Bone marrow (tissue), 2 donors: ENCODE measurements at places on chromosomes 2 and 18.

DNA sequence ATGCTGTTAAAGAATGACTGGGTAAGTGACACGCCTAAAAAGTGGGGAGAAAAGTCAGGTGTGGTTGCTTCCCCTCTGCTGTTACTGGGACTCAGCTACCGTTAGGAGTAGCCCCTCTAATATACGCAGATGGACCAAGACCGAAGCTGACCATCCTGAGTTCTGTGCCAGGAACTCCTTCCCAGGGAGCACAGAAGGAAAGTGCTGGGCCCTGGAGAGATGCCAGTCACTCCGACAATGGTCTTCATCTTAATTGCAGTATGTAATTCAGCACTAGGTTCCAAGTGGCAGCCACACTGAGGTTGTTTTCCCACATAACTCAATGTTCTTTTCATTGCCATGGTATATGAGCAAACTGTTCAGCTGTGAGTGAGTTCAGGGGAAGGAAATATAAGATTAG is 19.6 kb upstream of the TMEM200C start:
- DNase-seq = no peak

- DNase-seq = no peak
Observed at GRCh38 chr2:161067846-161068350, 92.3 kb upstream of the TANK start.

- no peak for DNase-seq
Observed at GRCh38 chr2:163182764-163183354, 344.3 kb upstream of the KCNH7 start.

DNA sequence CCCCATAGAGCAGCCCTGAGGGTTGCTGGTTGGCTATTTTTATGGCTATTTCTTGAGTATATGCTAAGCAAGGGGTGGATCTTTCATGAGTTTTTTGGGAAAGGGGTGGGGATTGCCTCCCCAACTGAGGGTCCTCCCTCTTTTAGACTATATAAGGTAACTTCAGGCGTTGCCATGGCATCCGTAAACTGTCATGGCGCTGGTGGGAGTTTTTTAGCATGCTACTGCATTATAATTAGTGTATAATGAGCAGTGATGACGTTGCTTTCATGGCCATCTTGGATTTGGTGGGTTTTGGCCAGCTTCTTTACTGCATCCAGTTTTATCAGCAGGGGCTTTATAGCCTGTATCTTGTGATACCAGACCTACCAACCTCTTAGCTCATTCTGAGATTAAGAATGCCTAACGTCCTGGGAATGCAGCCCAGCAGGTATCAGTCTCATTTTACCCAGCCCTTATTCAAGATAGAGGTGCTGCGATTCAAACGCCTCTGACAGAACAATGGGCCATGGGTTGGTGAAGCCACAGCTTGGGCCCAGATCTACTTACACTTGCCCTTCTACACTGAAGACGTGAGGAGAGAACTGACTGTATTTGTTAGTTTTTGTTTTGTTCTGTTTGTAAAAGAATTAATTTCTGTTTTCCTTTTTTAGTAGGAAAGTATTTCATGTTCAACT is 53.8 kb upstream of the TMEM163 start:
- no peak for DNase-seq

GRCh38 chr2:226398580-226398979 is 401.0 kb downstream of the IRS1 start:
- DNase-seq = no peak

- peak; percentile 69 for DNase-seq
Observed at GRCh38 chr2:100588071-100588786, 25.4 kb downstream of the PDCL3 start.

DNA sequence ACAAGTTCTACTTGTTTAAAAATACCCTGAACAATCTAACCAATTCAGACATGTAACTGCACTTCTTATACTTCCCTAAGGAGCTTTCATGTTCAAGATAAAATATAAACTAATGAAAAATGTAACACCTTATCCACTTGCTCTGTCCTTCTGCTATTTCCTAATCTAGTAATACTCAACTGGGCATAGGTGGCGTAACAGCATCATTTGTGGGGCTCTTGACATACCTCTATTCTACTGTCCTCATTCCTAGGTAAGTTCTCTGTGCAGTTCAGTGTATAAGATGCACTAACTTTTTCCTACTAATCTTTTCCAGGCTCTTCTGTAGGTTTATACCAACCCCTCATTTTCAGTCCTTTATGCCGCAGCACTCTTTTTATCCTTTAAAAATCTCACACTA is 36.7 kb downstream of the PRKD3 start:
- DNase-seq = peak; percentile 10

GRCh38 chr2:19124135-19124534 is 234.3 kb downstream of the OSR1 start:
- no peak for DNase-seq

DNA sequence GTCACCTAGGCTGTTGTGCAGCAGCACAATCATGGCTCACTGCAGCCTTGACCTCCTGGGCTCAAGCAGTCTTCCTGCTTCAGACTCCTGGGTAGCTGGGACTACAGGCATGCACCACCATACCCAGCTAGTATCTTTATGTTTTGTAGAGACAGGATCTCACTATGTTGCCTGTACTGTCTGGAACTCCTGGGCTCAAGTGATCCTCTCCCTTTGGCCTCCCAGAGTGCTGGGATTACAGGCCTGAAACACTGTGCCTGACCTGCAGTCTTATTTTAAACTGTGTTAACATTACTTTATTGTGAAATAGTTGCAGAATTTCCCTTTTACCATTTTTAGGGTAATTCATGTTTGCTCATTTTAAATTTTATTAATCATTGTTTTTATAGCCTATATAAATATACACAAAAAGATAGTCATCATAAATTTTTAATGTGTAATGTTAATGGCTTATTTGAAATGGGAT is 24.6 kb downstream of the EML4 start:
- no peak for DNase-seq

- peak; percentile 57 for DNase-seq
Observed at GRCh38 chr2:138689705-138690104, 90.5 kb downstream of the NXPH2 start.

- DNase-seq = no peak
Observed at GRCh38 chr2:111898703-111899514, 502 bp downstream of the MERTK start.

DNA sequence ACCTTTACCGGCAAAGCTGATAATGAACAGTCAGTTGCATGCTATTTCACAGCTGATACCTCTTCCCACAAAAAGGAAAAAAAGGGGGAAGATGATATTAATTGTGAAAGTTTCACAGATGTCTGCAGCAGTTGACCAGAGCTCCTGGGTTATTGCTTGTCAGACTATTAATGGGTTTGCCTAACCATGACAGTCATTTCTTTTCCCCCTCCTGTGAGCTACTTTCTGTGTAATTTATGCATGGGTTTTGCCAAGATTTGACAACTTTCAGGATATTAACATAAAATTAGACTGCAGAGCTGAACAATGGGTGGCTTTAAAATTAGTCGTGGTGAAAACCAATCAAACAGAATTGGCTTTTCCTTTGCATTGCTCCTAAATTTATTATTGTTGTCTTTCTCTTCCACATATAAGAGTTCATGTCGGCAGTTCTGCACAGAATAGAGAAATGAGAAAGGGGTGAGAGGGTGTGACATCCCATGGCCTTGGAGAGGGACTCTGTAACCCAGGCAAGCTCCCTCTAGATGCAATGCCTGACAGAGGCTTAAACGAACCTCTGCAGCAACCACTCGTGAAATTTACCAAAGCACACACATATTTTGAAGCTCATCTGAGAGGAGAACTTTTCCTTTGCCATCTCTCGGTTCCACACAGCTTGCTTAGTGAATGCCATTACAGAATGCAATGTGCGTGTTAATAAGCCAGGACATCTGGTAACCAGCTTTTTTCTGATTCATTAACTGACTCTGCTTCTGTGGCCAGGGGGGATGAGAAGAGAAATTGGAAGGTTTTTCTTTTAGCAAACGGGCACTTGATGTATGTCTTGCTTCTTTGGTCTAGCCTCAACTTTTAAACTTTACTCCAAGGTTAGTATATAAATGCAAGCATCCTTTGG is 82.2 kb upstream of the ITGA4 start:
- DNase-seq = no peak

- peak; percentile 41 for DNase-seq
Observed at GRCh38 chr2:74566754-74567085, 12.2 kb downstream of the DOK1 start.

DNA sequence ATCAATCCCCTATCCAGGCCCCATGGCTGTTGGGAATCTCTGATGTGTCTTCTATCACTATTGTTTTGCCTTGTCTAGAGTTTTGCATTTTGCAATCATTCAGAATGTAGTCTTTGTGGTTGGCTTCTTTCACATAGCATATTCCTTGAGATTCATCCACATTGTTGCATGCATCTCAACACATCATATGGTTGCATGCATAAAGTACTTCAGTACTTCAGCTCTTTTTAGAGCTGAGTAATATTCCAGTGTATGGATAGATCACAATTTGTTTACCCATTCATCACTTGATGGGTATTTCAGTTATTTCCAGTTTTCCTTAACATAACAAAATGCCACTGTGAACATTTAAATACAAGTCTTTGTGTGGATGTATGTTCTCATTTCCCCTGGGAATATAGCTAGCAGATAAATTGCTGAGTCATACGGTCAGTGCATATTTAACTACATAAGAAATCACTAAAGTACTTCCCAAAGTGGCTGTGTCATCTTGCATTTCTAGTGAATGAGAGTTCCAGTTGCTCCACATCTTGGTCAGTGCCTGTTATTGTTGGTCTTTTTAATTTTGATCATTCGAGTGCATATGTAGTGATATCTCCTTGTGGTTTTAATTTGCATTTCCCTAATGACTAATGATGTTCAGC is 138.8 kb downstream of the BCL11A start:
- DNase-seq = no peak

GRCh38 chr2:96088340-96089335 is 27.7 kb downstream of the ADRA2B start:
- DNase-seq = no peak

DNA sequence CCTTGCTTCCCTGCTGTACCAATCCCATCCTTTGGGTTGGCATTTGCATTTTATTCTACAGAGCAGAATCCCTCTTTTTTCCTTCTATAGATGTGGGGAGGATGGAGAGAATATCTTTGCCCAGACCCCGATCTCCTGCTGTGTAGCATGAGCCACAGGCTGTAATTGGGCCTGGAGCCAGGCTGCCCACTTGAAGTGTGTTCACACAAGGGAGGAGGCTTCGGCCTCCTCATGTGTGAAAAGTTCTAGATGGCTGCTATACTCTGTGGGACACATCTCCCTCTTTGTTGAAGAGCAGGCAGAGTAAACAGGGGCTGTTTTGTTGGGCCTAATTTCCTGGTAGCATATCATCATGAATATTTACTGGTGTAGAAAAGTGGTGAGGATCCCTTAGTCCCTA is 126.3 kb downstream of the XRCC5 start:
- DNase-seq = no peak

DNA sequence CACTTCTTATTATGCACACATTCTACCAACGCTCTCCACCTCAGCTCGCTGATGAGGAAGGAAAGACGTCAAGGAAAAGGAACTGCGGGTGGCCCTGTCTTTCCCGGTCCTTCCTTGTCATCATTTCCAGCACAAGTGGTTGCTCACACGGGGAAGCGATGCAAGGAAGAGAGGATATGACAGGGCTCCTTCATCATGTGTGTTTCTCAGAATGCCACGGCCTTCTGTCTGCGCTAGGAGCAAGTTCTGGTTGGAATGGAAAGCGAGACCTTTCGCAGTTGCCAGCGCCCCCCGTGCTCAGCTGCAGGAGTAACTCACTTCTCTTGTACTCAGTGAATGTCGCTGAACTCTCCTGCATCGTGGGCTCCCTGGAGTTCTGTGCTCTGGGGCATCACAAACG is 191.8 kb upstream of the GLI2 start:
- no peak for DNase-seq

DNA sequence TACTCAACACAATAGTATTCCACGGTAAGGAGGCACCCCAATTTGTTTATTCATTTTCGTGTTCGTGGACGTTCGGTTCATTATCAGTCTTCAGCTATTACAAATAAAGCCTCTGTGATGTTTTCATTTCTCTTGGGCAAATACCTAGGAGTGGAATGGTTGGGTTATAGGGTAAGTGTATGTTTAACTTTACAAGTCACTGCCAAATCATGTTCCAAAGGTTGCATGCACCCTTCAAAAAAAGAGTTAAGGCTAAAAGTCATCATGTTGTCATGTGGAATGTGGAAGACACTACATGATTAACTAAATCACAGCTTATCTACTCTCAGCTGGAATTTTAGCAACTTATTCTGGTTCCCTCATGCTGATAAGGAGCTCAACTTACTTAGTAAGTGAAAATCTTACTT is 15.8 kb downstream of the INO80C start:
- DNase-seq = no peak

DNA sequence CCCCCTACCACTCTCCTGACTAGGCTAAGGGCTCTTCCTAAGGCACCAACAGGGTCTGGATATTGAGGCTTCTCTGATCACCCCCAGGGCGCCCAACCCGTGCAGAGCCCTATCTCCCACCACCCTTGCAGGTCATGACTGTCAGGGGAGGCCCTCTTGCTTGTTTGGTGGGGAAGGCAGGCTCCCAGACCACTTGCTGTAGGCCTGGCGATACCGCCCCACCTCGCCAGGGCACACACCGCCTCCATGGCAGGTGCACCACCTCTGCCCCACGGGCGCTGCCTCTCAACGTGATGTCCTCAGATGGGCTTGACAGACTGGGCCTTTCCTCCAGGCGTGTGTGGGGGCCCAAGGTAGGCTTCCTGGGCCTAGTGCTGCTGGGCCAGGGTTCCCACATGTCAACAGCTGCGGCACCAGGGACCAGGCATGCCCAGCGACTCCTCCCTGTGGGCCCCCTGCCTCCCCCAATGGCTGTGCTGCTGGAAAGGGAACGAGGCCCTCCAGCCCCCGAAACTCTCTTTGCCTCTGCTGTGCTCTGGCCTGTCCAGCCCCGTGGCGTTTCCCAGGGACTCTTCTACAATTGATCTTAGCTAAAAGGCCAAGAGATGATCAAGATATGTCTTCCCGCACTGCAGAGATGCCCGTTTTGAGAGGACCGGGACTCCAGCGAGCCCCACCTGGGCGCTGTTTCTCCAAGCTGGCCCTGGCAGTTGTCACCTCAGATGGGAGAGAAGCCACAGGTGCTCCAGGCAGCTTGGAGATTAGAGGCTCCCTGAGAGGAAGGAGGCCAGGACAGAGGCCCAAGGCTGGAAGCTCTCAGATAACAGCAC is 7.5 kb downstream of the NPPC start:
- DNase-seq = no peak

DNA sequence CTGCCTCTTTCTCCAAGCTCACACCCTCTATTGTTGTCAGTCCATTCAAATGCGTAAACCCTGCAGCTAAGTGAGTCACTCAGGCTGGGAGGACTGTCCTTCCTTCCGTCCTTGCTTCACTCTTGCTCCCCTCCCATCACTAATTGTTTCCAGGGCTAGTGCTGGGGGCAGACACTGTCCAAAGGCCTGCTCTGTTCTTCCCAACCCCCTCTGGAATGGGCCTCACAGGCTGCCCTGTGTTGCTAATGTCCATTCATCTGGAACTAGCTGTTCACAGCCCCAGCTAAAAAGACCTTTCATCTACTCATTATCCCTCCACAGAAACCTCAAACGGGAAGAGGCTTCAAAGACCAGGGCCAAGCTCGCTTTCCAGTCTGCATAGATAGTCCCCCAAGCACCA is 31.9 kb upstream of the NRP2 start:
- no peak for DNase-seq
